ENCODE measurements at places on chromosomes 16 and 17. TPM values are rescaled to one million over a fixed set of nuclear protein-coding genes. Genes with fewer than 3 reads are reported as not detected.

CRHR1 gene
- total RNA-seq: 0.76 TPM

PDILT gene
- total RNA-seq: not detected

TM4SF5 gene
- total RNA-seq: not detected

FOXF1 gene
- not detected for total RNA-seq

DNA sequence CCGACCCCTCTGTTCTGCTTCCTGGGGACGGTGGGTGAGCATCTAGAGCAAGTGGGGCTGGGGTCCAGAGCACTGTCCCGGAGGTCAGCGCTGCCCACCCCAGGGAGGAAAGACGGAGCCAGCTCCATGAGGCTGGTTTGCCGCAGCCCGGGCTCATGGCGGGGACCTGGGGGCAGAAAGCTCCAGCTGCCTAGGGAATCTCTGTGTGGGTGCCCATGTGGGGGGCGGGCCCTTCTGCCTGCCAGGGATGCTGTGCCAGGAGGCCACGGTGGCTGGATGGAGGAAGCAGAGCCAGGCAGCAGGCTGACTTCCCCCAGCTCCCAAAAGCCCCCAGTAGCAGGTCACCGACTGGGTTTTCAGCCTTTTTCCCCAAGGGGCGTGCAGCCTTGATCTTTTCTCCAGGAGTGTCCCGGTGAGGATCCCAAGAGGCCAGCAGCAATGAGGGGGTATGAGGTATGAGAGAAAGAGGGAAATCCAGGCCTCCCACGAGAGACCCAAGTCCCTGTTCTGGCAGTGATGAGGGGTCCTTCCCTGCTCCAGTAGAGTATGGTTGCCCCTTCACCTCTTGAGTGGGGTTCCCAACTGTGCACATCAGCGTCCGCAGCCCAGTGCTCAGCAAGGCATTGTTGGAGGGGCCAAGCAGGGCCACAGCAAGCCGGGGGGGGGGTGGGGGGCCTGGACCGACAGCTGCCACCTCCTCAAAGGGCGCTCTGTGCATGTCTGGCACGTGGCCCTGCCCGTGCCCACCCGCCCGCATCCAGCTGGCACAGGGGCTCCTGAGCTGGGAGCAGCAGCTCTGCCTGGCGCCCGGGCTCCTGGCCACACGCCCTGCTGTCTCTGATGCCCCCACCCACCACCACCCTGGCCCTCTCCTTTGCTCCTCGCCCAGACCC lies 15.6 kb upstream of the BCAR1 start:
- H3K4me1 ChIP-seq: peaks cover 17% of the 10 kb centered on the region
- no peaks in the 10 kb centered on the region for H3K27me3 ChIP-seq
- no peak overlapping the region for H3K4me3 ChIP-seq
- H3K36me3 ChIP-seq: no peaks in the 10 kb centered on the region

DNA sequence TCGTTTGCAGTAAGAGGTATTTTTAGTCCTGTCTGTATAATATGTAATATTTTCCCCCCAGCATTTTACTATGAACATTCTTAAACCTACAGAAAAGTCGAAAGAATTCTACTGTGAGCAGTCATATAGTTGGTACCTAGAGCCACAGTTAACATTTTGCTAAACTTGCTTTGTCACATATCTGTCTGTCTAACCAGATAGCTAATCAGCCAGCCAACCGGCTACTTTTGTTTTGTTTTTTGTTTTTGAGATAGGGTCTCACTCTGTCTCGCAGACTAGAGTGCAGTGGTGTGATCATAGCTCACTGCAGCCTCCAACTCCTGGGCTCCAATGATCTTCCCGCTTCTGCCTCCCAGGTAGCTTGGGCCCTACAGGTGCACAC lies 73.3 kb downstream of the ABCC1 start:
- DNase-seq: no peak
- H3K36me3 ChIP-seq: no peaks in the 10 kb centered on the region
- peaks cover 4% of the 10 kb centered on the region for H3K4me1 ChIP-seq
- no peak overlapping the region for H3K27ac ChIP-seq
- H3K27me3 ChIP-seq: no peaks in the 10 kb centered on the region
- no peak overlapping the region for H3K4me3 ChIP-seq

DNA sequence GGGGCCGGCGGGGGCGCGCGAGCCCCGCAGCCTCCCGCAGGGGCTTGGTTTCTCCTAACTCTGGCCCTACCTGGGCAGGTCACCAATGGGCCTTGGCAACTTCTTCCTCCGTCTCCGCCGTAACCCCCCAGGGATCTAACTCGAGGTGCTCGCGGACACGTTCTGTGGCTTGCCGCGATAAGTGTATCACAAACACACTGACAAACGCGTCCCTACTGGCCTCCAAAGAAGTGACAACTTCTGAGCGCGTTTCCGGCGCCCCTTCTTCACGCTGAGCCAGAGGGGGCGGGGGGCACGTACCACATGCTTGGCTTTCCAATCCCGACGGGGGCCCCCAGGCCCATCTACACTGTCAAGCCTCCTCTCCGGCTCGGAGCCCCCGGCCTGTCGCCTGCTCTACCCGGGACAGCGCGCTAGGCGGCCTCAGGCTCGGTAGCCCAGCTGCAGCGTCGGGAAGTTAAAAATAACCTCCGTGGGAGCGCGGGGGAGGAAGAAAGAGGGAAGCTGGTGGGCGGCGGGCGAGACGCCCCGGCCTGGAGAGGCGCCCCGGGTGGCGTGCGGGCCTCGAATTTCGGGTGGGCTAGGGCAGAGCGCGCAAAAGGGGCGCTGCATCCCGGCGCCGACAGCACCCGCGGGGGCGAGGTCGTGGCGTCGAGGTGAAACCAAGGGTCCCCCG lies 725 bp upstream of the SPHK1 start:
- H3K27me3 ChIP-seq: peaks cover 60% of the 10 kb centered on the region
- peaks cover 11% of the 10 kb centered on the region for H3K4me1 ChIP-seq
- no peak overlapping the region for H3K27ac ChIP-seq
- peak overlapping the region; percentile 84 for H3K4me3 ChIP-seq
- peak; percentile 66 for DNase-seq

DNA sequence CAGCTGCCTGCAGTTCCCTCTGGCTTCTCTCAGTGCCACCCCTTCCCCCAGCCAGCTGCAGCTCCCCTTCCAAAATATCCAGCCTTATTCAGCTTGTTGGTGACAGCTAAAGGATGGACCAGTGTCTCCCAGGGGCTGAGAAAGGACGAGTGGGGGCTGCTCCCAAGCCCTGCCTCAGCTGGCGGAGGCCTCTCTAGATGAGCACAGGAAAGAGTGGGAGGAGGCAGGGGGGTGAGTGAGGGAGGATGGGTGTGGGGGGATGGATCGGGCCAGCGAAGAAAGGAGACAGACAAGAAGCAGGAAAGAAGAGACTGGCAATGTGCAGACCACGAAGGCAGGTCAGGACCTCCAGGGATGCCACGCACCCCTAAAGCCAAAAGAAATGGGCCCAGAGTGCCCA lies 17.5 kb downstream of the PIPOX start:
- no peaks in the 10 kb centered on the region for H3K36me3 ChIP-seq
- H3K4me1 ChIP-seq: peaks cover 34% of the 10 kb centered on the region
- no peak for DNase-seq
- no peak overlapping the region for H3K4me3 ChIP-seq
- no peaks in the 10 kb centered on the region for H3K27me3 ChIP-seq

GRCh38 chr17:50908860-50909764 lies 43.0 kb upstream of the TOB1 start:
- no peak overlapping the region for H3K27ac ChIP-seq
- peaks cover 29% of the 10 kb centered on the region for H3K4me1 ChIP-seq
- peak; percentile 76 for DNase-seq
- no peaks in the 10 kb centered on the region for H3K27me3 ChIP-seq
- no peak overlapping the region for H3K4me3 ChIP-seq

- H3K27me3 ChIP-seq: no peaks in the 10 kb centered on the region
- DNase-seq: no peak
- H3K4me3 ChIP-seq: no peak overlapping the region
- no peaks in the 10 kb centered on the region for H3K36me3 ChIP-seq
- 0 out of 2 replicates have a peak overlapping the region, but pooled peaks have one; percentile 63 for H3K27ac ChIP-seq
- 0 out of 2 replicates have a peak, but pooled peaks cover 10% of the 10 kb centered on the region for H3K4me1 ChIP-seq
Observed at GRCh38 chr17:80782536-80783427, 208.9 kb upstream of the CHMP6 start.

DNA sequence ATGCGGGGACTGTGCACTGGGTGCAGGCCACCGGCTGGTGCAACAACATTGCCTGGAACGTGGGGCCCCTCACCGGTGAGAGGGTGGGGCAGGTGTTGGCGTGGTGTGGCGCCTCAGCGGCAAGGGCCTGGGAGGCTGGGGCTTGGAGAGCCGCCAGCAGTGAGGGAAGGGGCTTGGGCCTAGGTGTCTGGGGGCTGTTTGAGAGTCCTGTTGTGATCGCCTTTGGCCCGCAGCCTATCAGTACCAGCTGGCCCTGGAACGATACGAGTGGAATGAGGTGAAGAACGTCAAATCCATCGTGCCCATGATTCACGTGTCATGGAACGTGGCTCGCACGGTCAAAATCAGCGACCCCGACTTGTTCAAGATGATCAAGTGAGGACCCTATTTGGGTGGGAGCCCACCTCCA lies 2.6 kb upstream of the TMEM88 start:
- no peak overlapping the region for H3K27ac ChIP-seq
- H3K4me3 ChIP-seq: peak overlapping the region; percentile 80
- H3K27me3 ChIP-seq: peaks cover 85% of the 10 kb centered on the region
- no peak for DNase-seq

- H3K4me3 ChIP-seq: no peak overlapping the region
- no peaks in the 10 kb centered on the region for H3K4me1 ChIP-seq
- no peak overlapping the region for H3K27ac ChIP-seq
- DNase-seq: peak; percentile 55
Observed at GRCh38 chr17:58193641-58194255, 1.2 kb downstream of the EPX start.

GRCh38 chr17:70535986-70536385 lies 366.7 kb downstream of the KCNJ2 start:
- no peaks in the 10 kb centered on the region for H3K27me3 ChIP-seq
- no peaks in the 10 kb centered on the region for H3K36me3 ChIP-seq
- no peak for DNase-seq
- H3K4me3 ChIP-seq: no peak overlapping the region
- H3K4me1 ChIP-seq: peaks cover 4% of the 10 kb centered on the region

Data from GM23338 (cell line).